CD4-positive, CD25-positive, alpha-beta regulatory T cell (primary cell): ENCODE measurements at places on chromosomes 6 and 20.

GRCh38 chr6:145453376-145453775 lies 281.9 kb downstream of the EPM2A start:
- DNase-seq = no peak

DNA sequence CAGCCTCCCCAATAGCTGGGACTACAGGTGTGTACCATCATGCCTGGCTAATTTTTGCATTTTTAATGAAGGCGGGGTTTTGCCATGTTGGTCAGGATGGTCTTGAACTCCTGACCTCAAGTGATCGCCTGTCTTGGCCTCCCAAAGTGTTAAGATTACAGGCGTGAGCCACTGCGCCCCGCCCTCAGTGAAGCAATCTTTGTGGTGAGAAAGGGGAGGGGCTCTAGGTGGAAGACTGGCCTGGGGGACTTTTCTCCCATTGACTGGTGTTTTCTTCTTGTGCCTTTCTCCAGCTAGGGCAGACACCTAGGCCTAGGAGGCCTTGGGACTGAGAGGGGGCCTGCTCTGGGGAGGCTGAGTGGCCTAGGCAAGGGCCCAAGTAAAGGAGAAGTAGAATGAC lies 84.1 kb downstream of the DNAAF9 start:
- no peak for DNase-seq

DNA sequence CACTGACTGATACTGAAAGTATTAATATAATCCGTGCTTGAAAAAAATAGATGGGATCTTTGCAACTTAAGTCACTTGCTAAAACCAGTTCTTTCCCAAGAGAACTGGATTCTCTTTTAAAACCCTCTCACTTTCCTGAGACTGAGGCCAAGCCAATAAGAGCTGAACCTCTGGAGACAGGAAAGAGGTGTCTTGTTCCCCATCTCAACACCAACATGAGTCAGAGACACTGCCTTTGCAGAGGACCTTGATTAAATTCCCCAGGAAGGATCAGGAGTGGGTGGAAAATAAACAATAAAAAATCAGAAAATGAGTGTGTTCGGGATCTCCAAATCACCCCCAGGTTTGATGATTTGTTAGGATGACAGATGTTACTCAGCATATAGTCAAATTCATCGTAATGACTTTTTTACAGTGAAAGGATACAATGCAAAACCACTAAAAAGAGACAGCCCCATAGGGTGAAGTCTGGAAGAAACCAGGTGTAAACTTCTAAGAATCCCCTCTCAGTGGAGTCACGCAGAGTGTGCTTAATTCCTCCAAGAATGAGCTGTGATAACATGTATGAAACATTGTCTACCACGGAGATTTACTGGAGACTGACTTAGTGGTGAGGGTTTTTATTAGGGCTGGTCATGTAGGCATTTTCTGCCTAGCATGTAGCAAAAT lies 122.8 kb upstream of the BEND3 start:
- no peak for DNase-seq

DNA sequence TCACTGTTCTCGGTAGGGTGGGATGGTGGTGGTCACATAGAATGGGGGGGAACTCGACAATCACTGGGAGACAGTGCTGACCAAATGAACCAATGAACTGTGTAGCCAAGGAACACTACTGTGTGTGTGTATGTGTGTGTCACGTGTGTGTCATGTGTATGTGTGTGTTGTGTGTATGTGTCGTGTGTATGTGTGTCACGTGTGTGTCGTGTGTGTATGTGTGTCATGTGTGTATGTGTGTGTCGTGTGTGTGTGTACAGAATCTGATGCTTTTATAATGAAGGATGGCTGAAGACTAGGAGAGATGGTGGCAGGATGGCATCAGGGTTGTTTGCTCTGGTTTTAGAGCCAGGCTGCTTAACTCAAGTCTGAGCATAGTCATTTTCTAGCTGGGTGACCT lies 99.1 kb upstream of the DUSP22 start:
- no peak for DNase-seq

GRCh38 chr6:21914121-21914973 lies 320.8 kb downstream of the SOX4 start:
- DNase-seq = peak; percentile 5

GRCh38 chr6:164150232-164150631 lies 735.7 kb downstream of the QKI start:
- DNase-seq = no peak

DNA sequence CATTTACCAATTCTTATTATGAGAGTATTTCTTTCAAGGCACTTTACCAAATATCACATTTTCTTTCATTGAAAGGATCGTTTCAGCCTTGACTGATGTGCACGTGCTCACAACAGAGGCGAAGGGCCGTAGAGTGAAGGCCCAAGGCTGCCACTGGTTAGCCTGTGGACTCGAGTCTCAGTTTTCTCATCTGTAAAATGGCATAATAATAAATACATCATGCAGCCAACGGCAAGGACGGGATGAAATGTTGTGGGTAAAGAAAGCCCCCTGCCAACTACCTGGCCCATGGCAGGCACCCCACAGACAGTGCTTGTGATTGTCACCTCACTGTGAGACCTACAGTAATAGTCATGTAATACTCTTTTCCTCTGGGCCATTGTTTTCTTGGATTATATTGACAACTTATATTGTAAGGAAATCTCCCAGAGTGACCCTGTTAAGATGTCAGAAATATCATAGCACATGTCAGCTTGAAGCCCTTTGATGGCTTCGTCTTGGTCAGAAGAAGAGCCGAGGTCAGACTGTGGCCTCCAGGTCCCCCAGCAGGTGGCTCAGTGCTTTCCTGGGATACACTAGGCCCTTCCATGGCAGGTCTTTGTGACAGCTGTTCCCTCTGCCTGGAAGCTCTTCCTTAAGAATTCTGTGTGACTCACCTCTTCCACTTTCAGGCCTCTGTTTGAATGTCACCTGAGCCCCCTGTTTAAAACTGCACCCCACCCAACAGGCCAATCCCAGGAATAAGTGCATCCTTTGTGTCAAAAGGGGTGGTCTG lies 36.3 kb downstream of the FAM50B start:
- no peak for DNase-seq

DNA sequence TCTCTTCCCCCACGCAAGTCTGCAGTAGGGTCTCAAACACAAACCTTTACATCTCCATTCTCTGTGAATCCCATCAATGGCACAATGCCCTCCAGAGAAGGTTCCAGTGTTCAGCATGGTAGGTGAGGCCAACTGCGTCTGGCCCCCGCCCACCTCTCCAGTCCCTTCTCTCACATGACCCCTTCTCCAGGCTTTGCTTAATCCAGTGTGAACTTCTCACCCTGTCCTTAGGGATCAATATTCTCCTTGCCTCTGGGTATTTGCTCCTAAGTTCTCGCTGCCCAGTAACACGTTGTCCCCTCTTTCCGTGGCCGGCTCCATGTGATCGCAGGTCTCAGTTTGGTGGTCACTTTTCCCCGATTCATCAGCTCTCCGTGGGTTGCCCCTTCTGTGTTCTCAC lies 225.1 kb upstream of the PMEPA1 start:
- DNase-seq = no peak

DNA sequence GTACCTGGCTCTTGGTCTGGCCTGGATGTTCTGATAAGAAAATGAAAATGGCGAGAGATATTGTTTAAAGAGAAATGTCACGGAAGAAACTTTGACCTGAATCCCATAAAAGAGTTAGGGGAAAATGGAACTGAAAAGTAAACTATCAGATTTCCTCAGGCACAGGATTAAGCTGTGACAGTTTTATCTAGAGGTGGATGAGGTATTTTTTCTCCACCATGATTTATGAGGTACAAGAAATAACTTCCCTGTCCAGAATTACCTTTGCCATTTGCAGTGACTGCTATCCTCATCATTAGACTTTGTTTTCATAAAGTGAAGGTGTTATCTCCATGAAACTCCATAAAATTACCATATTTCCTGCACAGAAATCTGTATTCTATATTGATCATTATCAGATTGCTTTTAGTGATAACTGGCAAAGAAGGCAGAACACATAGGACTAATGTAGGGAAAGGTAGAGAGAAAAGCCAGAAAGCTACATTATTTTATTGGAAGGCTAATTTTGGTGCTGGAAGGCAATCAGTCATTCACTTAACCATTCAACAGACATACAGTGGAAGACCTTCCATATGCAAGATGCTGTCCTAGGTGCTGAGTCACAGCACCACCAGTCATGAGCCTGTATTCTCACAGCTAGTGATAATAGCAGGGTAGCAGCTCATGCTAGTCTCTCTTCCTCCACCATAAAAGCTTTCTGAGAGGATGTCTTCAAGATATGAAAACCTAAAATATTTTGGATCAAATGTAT lies 427.3 kb upstream of the CITED2 start:
- no peak for DNase-seq

DNA sequence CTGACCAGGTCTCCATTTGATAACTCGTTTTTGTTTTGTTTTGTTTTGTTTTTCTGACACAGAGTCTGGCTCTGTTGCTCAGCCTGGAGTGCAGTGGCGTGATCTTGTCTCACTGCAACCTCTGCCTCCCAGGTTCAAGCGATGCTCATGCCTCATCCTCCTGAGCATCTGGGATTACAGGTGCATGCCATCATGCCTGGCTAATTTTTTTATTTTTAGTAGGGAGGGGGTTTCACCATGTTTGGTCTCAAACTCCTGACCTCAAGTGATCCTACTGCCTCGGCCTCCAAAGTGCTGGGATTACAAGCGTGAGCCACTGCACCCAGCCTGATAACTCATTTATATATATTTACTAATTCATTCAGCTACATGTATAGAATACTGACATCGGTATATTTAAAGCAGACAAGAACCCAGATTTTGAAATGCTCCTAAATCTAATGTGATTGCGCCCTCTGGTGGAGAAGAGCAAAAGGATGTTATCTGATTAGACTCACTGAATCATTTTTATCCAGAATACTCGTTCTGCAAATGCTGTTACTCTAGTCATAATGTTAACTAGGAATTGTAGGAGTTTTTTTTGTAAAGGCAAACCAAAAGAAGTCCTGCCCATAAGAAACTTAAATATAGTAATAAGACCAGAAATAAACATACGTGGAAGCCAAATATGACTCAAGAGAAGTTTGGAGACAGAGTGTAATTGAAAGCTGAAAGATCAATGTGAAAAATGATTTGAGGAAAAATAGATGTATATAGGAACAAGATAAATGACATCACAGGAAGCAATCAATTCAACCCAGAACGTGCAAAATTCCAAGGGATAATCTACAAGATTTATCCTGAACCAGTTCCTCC lies 5.3 kb upstream of the COL12A1 start:
- DNase-seq = peak; percentile 33

DNA sequence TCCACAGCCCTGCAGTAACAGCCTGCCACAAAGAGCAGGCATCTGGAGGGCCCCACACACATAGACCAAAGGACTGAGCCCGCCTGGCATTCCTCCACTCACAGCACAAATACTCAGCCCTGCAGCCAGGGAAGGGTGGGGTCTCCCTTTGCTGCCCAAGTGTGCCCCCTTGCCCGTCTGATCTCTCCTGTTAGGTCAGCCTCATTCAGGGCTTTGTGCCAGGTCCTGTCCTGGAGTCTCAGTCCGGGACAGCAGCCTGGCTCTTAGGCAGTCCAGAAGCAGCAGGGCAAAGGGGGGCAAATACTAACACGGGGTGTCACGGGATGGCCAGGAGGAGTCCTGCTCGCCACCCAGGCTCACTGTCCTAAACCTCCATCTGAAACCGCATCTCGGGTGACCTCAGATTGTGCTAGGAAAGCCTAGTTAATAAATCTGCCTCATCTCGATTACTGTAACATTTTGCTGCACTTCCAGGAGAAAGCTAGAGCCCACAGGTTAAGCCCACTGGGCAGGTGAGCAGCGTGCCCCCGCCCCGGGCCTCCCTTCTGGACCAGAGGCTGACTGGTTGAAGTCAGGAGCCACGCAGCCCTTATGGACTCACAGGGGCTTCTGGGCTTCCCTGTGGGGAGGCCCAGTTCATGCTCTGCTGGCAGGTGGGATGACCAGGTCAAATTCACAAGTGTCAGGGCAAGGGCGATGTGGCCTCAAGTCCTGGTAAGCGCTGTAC lies 3.2 kb upstream of the OGFR start:
- no peak for DNase-seq

DNA sequence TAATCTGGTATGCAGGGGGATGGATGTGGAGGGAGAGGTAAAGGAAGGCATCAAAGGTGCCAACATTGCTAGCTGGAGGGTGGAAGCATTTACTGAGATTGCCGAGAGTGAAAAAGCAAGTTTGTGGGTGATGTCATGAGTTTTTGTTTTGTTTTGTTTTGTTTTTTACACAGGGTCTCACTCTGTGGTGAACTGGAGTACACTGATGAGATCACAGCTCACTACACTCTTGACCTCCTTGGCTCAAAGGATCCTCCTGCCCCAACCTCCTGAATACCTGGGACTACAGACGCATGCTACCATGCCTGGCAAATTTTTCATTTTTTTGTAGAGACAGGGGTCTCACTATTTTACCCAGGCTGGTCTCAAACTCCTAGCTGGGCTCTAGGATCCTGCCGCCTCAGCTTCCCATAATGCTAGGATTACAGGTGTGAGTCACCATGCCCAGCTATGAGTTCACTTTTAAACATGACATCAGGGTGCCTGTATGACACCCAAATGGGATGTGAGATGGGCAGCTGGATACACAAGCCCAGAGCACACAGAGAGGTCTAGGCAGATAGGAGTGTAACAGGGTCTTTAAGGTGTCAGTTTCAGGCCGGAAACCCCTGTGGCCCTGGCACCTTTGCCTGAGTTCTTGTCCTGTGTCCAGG lies 35.1 kb upstream of the HMGA1 start:
- no peak for DNase-seq

GRCh38 chr20:10940941-10941340 lies 267.1 kb upstream of the JAG1 start:
- no peak for DNase-seq

DNA sequence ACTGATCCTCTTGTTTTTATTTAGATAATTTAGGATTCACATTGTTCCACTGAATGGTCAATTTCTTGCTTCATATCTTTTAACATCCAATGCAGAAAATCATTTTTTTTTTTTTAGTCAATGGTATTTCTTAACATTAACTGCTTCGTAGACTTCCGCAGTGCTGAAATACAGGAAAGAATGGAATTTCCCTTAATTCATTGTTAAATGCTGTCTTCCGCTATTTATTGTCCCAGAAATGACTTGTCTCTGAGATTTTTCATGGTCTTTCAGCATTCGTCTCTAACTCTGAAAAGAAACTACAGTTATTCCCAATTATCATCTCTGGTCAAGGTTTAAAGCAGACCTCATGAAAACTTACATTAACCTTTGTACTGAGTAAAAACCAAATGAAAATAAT lies 1029.1 kb upstream of the MANEA start:
- no peak for DNase-seq

- no peak for DNase-seq
Observed at GRCh38 chr6:52790861-52791260, 12.8 kb downstream of the GSTA1 start.

DNA sequence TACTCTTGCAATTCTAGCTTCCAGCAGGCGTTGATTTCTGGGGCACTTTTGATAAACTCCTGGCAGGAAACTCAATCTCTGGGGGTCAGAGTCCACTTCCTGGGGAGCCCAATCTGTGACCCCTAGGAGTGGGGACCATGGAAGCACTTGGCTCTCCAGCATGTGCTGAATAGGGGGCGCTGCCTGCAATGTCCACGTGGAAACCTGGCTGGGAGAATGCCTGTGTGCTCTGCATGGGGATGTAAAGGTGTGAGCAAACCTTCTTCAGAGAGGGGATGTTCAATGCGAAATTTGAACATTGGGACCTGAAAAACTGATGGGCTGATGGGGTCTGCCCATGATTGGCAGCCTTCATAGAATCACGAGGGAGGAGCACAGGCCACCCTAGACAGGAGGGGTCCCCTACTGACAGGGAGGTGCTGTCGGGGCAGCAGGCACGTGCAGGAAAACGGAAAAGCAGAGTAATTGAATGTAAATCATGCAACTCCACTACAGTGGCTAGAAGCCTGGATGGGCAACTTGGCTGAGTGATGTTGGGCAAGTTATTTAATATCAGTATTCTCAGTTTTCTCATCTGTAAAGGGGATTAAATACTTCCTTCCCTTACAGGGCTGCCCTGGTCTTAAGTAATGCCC lies 47.8 kb downstream of the CEP43 start:
- DNase-seq = no peak
